NCI-H2081 treated with DMSO at 0.1 percent for 48 hours (cell line): ENCODE measurements at places on chromosomes 6 and 20.

GRCh38 chr20:63545814-63546213, 1.7 kb downstream of the SRMS start:
- DNase-seq, result no peak

- no peak for DNase-seq
Measured at GRCh38 chr6:71385111-71385822, 96.7 kb downstream of the OGFRL1 start.

DNA sequence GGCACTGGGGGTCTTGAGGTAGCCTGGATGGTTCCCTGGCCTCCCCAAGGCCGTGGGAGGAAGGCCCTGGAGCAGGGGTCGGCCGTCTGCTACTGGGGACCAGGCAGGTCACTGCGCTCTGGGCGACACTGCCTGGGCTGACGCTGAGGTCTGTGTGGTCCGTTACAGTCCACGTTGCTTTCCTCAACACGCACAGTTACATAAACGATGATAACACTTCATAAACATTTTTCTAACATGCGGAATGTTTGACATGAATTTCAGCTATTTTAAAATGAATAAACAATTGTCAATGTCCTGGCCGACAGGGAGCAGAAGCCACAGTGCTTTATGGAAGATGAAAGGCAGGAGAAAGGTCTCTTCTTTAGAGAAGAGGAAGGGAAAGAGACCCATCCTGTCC, 10.2 kb upstream of the RBBP8NL start:
- no peak for DNase-seq

GRCh38 chr20:63642527-63643247, 10.5 kb downstream of the STMN3 start:
- DNase-seq, result no peak

GRCh38 chr6:2224847-2225382, 20.5 kb downstream of the GMDS start:
- no peak for DNase-seq

DNA sequence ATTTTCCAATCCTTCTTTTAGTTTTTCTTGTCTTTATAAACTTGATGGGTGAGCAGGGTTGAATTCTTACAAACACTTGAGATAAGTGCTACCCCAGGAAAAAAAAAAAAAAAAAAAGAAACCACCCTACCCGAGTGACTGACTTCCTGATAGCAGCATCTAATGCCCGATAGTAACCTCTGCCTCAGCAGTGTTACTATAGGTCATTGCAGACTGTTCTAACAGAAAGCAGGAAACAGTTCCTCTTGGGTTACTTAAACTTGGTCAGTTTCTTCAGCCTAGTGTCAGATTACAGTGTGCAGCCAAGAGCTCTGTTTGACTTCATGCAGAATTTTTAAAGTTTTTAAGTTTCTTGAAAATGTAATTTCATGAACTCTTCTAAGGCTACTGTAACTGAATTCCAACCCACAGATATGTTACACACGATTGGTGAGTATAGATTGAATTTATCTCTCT, 2.1 kb downstream of the MYLIP start:
- no peak for DNase-seq

DNA sequence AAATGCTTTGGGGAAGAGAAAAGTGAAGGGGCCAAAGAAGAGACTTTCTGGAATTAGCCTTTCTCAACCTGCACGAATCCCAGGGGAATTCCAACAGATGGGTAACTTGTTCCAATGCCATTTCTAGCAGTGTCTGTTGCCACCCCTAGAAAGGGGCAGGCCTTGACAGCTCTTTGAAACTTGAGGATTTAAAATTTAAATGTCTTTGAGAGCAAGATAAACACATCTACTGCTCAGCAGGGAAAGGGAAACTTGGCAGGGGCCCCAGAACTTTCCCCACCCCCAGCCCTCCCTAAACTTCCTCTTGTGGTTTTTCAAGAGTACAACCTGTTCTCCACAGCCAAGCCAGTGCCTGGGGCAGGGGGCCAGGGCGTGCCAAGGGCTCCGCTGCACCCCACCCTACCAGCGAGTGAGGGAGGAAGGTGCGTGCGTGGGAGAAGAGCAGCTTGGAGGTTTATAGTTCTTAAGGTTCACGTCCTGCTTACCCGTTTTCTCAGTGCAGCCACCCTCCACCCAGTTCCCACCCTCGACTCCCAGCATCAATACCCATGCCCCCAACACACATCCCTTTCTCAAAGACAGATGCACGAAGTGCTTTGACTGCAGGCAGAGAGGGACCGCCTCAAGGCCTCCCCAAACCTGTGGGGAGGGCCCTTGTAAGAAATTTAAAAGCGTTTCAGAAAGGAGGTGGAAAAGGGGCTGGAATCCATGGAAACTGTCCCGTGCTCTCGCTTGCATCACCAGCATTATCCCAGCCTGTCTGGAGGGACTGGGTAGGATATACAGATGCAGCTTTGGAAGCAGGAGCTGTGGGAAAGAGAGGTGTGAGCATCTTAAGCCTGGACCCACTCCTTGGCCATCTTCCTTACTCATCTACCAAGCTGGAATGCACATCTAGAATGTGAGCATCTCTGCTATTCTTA, 4.5 kb upstream of the TAF8 start:
- no peak for DNase-seq

GRCh38 chr20:16828666-16829305, 80.6 kb downstream of the OTOR start:
- no peak for DNase-seq

GRCh38 chr6:40410821-40411220, 176.3 kb downstream of the LRFN2 start:
- DNase-seq, result no peak

DNA sequence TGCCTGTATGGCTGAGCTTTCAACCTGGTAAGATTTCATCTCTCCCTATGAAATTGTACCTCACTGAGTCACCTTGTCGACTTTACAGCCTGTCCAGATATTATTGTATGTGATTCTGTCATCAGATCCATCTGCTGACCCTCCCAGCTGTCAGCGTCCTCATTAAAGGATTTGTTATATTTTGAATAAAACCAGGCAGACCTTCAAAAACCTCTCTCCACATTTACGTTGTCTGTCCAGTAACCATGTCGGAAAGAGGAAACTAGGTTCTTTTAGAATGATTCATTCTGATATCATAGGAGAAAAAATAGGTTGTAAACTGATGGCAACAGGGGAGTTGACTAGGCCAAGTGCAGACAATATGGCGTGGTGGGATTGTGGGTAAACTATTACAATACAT, 38.5 kb downstream of the TSPYL4 start:
- no peak for DNase-seq
